ENCODE measurements at places on chromosomes 11 and 22. TPM values are rescaled to one million over a fixed set of nuclear protein-coding genes. Genes with fewer than 3 reads are reported as not detected.

Gene ATF4
- total RNA-seq = 486 TPM

GRCh38 chr11:131533998-131534397 lies 163.6 kb downstream of the NTM start:
- no peak for ATAC-seq

GRCh38 chr11:68036717-68037239 lies 2.0 kb upstream of the TCIRG1 start:
- peak; percentile 21 for ATAC-seq

- no peak for ATAC-seq
Observed at GRCh38 chr22:46936378-46936903, 174.0 kb downstream of the TBC1D22A start.

Gene CDC45
- not detected for total RNA-seq

- no peak for ATAC-seq
Observed at GRCh38 chr11:95778699-95779098, 10.9 kb downstream of the FAM76B start.

Gene DNAJB7
- not detected for total RNA-seq

DNA sequence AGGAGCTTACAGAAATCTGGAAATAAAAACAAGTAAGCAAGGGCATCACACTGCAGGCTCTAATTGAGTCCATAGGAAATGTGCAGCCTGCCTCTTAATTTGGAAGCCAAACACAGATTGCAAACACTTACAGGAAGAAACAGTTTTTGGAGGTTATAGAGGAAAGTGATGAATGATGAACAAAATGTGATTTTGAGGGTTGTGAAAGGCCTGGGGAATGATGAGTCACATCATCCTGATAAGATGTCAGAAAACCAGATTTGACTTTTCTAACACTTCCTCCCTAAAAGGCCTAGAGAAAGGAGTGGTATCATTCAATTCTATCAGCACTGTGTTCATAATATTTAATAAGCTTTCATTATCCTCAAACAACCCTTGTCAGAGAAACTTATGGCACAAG lies 96.6 kb upstream of the POU2AF2 start:
- peak; percentile 28 for ATAC-seq

- no peak for ATAC-seq
Observed at GRCh38 chr11:69560141-69560790, 78.8 kb downstream of the LINC01488 start.

Gene CRYAB
- total RNA-seq = 273 TPM

Gene CRYBB1
- not detected for total RNA-seq

- no peak for ATAC-seq
Observed at GRCh38 chr11:134538742-134539141, 126.7 kb upstream of the B3GAT1 start.

GRCh38 chr22:49685686-49686085 lies 142.0 kb downstream of the BRD1 start:
- no peak for ATAC-seq

GRCh38 chr11:88418508-88418907 lies 81.0 kb upstream of the CTSC start:
- no peak for ATAC-seq

DNA sequence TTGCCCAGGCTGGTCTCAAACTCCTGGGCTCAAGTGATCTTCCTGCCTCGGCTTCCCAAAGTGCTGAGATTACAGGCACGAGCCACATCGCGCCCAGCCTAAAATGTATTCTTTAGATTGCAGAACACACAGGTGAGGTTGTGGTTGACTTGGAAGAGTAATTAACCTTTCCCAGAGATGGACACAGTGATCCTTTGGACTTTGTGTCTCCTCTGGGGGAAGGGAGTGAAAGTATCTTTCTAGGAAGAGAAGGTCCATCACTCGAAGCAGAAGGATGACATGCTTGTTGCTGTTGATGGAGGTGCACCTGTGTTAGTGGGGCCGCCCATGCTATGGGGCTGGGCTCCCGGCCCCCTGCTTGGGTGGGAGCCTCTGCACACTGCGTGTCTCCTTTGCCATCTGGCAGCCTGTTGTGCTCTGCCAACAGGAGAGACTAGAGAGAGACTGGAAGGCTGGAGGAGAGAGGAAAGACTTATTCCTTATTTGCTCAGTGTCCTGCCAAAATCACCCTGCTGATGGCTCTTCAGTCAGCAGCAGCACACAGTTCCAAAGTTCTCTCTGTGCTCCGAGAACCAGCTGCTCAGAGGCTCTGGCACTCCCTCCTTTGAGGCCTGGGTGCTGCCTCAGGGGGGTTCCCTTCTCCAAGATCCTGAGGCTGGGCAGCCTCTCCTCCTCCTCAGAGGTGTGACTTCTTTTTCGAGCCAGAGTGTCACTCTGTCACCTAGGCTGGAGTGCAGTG lies 33.1 kb upstream of the CYB5R3 start:
- ATAC-seq = no peak

DNA sequence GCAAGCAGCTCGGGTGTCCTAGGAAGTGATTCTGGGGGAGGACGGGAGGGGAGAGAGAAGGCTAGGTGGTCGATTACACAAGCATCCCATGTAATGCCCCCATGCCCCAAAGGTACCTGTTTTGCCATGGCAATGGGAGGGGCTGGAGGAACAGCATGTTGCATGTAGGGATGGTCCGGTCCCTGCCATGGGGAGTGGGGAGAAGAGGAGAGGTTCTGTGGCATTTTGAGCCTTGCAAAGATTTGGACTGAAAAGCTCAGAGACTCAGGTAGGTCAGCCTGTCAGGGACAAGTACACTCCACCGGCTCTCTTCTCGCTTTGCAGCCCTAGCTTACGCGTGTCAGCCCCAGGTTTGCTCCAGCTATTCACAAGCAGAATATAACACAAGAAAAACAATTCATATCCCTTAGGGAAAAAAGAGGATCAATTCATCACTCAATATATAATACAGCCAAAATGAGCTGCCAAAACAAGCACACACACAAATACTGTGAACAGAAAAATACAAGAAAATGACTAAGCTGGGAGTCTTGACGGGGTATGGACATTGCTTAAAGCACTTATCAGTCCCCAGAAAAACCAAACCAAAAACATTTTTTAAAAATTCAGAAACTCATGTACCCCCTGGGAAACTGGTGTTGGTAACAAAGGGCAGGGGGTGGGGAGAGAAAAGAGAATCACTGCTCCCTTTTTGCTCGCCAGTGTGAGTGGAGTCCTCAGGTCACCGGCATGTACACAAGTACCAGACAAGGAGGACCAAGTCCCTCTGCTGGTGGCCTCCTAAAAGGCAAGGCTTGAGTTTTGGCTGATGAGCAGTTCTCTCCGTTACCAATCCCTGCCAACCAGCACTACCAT lies 21.6 kb downstream of the APOL5 start:
- ATAC-seq = no peak

GRCh38 chr22:47370448-47371262 lies 608.2 kb downstream of the TBC1D22A start:
- ATAC-seq = no peak

GRCh38 chr22:24383061-24383460 lies 44.3 kb upstream of the ADORA2A start:
- no peak for ATAC-seq

DNA sequence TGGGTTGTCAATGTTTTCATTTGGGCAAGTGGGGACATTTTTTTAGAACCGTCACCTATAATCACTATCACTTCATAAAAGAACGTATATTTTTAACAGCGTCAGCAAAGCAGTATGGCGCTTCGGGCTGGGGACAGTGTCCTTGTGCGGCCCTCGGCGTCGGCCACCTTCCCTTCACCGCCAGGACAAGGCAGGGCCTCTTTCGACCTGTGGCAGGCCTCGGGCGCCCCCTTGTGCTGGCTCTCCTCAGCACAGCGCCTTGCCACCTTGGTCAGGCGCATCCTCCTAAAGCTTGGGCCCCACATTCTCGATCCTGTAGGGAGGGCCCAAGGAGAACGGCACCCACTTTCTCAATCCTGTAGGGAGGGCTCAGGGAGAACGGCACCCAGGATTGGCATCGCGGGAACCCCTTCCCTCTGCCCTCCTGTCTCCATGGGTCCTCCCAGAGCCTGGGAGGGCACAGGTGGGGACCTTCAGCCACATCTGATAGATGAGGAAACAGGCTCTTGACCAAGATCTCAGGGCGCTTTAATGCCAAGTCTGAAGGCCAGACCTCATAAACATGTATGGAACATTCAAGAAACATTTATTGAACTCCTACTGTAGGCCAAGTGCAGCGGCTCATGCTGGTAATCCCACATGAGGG lies 11.5 kb upstream of the FADD start:
- peak; percentile 60 for ATAC-seq

- ATAC-seq = peak; percentile 76
Observed at GRCh38 chr11:45233121-45233803, 52.9 kb downstream of the SYT13 start.

- ATAC-seq = peak; percentile 15
Observed at GRCh38 chr11:70105755-70106571, 27.8 kb downstream of the ANO1 start.

Gene MN1
- total RNA-seq = 28.2 TPM

Gene ROM1
- total RNA-seq = 10.8 TPM

DNA sequence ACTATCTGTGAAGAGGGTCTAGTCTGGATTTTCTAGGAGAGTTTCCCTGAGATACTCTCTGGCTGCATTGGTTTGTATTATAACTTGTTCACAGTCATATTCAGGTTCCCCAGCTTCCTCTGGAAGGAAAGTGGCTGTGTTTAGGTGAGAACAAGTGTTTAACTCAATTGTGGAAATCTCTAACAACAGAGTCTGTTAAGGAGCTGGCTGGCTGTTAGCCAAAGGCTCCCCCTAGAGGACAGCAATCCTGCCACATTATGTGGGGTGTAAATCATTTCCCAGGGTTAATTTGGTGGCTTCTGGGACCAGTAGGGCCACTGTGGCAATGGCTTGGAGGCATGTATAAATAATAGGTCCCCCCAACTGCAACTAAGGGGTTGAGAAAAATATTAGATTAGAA lies 18.4 kb downstream of the MS4A6E start:
- no peak for ATAC-seq

Gene RAG2
- total RNA-seq = not detected

Gene MRGPRX3
- 0.31 TPM for total RNA-seq

GRCh38 chr22:43274595-43275240 lies 68.5 kb downstream of the SCUBE1 start:
- ATAC-seq = no peak

DNA sequence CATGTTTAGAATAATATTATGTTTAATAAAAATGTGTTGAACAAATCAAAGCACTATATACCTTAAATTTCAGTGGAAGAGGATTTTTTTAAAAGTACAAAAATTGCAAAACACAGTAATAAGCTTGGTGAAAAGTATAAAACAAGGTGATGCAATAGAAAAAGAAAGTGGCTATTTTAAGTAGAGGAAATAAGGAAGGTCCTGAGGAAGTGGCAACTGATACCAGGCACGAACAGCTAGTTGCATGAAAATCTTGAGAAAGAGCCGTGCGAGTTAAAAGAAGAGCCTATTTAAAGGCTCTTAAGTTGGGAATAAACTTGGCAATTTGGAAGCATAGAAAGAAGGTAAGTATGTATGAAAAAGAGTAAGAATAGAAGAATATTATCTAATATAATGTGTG lies 1679.3 kb downstream of the LRRC4C start:
- no peak for ATAC-seq

Gene EFCAB6
- 2.7 TPM for total RNA-seq

DNA sequence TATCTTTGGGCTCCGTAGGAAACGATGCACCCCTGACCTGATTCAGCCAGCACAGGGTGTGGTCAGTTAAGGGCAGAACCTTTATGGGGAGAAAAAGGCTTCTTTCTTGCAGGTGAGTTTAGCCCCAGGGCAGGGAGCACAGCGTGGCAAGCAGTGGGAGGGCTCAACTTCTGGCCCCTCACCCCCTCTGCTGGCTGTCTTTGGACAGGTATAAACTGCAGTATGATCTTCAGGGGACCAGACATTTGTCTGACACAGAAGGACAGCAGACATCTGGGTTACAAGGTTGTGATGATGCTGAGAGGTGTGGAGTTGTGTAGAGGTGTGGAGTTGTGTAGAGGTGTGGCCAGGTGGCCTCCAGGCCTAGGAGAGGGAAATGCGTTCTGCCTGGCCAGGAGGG lies 324.0 kb upstream of the PLET1 start:
- no peak for ATAC-seq

DNA sequence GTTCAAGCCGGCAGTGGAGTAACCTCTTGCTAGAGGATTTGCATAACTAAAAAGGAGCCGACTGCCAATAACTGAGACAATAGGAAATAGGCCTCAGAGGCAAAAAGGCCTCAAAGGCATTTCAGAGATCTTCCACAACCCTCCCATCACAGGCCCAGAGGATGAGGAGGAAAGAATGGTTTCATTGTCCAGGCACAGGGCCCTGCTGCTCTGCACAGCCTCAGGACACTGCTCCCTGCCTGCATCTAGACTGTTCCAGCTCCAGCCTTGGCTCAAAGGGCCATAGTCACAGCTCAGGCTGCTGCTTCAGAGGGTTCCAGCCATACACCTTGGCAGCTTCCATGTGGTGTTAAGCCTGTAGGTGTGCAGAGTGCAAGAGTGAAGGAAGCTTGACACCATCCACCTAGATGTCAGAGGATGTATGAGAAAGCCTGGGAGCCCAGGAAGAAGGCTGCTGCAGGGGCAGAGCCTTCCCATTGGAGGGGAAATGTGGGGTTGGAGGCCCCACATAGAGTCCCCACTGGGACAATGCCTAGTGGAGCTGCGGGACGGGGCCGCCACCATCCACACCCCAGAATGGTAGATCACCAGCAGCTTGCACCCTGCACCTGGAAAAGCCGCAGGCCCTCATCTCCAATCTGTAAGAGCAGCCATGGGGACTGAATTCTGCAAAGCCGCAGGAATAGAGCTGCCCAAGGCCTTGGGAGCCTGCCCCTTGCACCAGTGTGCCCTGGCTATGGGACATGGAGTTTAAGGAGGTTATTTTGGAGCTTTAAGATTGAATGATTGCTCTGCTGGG lies 8.2 kb upstream of the LRP5 start:
- ATAC-seq = no peak

GRCh38 chr22:49403102-49403501 lies 424.6 kb downstream of the BRD1 start:
- ATAC-seq = no peak

- ATAC-seq = no peak
Observed at GRCh38 chr11:43010042-43010441, 301.8 kb upstream of the API5 start.

GRCh38 chr22:36439481-36440271 lies 41.8 kb downstream of the TXN2 start:
- peak; percentile 82 for ATAC-seq

Gene TMPRSS5
- total RNA-seq = not detected

- ATAC-seq = no peak
Observed at GRCh38 chr11:46359953-46360352, 12.7 kb downstream of the DGKZ start.

GRCh38 chr11:23236826-23237555 lies 376.7 kb upstream of the CCDC179 start:
- no peak for ATAC-seq

Gene PKP3
- total RNA-seq = 14.3 TPM

Gene PEX16
- total RNA-seq = 20.0 TPM

DNA sequence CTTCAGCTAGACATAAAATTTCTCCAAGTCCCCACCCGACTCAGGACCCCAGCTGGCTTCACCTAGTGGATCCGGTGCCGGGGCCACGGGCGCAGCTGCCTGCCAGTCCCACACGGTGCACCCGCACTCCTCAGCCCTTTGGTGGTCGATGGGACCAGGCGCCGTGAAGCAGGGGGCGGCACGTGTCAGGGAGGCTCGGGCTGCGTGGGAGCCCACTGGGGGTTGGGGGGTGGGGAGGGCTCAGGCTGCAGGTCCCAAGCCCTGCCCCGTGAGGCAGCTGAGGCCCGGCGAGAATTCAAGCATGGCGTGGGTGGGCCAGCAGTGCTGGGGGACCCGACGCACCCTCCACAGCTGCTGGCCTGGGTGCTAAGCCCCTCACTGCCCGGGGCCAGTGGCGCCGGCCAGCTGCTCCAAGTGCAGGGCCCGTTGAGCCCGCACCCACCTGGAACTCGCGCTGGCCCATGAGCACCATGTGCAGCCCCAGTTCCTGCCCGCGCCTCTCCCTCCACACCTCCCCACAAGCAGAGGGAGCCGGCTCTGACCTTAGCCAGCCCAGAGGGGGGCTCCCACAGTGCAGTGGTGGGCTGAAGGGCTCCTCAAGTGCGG lies 747.0 kb downstream of the FAM181B start:
- no peak for ATAC-seq
